Lower lobe of right lung (tissue), 2 donors: ENCODE measurements at places on chromosomes 7 and 10. TPM values are rescaled to one million over a fixed set of nuclear protein-coding genes. Genes with fewer than 3 reads are reported as not detected.
A peak's percentile ranks its signal among the peaks of the same experiment; 100 is the strongest.

- H3K27me3 ChIP-seq = no peaks in the 10 kb centered on the region
- no peaks in the 10 kb centered on the region for H3K4me1 ChIP-seq
- H3K27ac ChIP-seq = no peak overlapping the region
- H3K36me3 ChIP-seq = no peaks in the 10 kb centered on the region
Observed at GRCh38 chr7:132933072-132933458, 148.8 kb downstream of the CHCHD3 start.

GRCh38 chr7:151800861-151801260 lies 76.1 kb downstream of the PRKAG2 start:
- no peaks in the 10 kb centered on the region for H3K36me3 ChIP-seq
- no peak overlapping the region for H3K27ac ChIP-seq
- peak; percentile 4 for DNase-seq

Gene PRTFDC1
- 3.8 TPM for total RNA-seq

Gene PODXL
- 116 TPM for total RNA-seq

DNA sequence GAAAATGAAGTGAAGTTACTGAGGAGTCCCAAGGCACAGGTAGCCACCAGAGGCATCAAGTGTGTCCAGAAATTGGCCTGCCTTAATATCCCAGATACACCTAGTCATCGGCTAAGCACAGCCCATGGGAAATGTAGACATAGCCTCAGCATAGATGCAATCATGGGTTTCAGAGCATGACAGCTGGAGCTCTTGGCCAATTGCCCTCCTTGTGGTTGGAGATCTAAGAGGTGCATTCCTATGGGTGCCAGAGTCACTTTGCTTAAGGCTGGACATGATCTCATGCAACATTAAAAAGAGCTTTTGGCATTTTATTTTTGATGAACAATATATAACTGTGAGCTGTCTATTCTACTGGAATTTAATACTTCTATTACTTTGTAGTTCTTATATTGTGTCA lies 758.0 kb upstream of the LRRTM3 start:
- no peak for DNase-seq
- H3K27me3 ChIP-seq = no peaks in the 10 kb centered on the region
- no peak overlapping the region for H3K4me3 ChIP-seq
- H3K4me1 ChIP-seq = no peaks in the 10 kb centered on the region

Gene TMEM270
- not detected for total RNA-seq

Gene NME8
- not detected for total RNA-seq

- no peaks in the 10 kb centered on the region for H3K27me3 ChIP-seq
- H3K4me3 ChIP-seq = no peak overlapping the region
- H3K27ac ChIP-seq = peak overlapping the region; percentile 83
- H3K4me1 ChIP-seq = peaks cover 55% of the 10 kb centered on the region
- DNase-seq = no peak
Observed at GRCh38 chr10:3471472-3471871, 298.9 kb upstream of the PITRM1 start.

Gene BCL7B
- 52.8 TPM for total RNA-seq
